ENCODE measurements at places on chromosomes 3 and 15. TPM values are rescaled to one million over a fixed set of nuclear protein-coding genes. Genes with fewer than 3 reads are reported as not detected.

- H3K4me3 ChIP-seq: no peak overlapping the region
- no peaks in the 10 kb centered on the region for H3K27me3 ChIP-seq
- H3K4me1 ChIP-seq: no peaks in the 10 kb centered on the region
- DNase-seq: no peak
- no peak overlapping the region for H3K27ac ChIP-seq
These were observed 91.7 kb upstream of the CHMP2B start for GRCh38 chr3:87135412-87135811.

ATP8B4 gene
- total RNA-seq: not detected

DNA sequence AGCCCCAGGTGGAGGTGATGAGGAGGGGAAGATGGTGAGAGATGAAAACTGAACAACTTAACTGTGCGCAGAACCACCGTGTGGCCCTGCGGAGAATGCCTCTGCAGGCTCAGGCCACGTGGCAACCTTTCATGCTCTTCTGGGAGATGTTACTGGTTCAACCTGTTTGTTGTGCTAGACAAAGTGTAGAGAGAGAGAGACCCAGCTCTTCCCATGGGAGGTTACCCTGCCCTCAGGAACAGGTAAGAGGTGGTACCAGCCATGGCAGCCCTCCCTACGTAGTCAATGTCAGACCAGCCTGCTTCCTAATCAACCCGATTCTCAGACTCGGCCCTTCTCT, 37.0 kb upstream of the HACD2 start:
- no peak overlapping the region for H3K27ac ChIP-seq
- H3K4me3 ChIP-seq: no peak overlapping the region
- H3K27me3 ChIP-seq: no peaks in the 10 kb centered on the region
- H3K36me3 ChIP-seq: no peaks in the 10 kb centered on the region

PP2D1 gene
- total RNA-seq: not detected

- no peak overlapping the region for H3K4me3 ChIP-seq
- no peak for DNase-seq
- no peaks in the 10 kb centered on the region for H3K27me3 ChIP-seq
- no peaks in the 10 kb centered on the region for H3K4me1 ChIP-seq
- no peaks in the 10 kb centered on the region for H3K36me3 ChIP-seq
These were observed 262.2 kb downstream of the CHL1 start for GRCh38 chr3:458653-459310.

PLA2G4B gene
- 33.7 TPM for total RNA-seq
